Mucosa of descending colon (tissue), 3 donors: ENCODE measurements at places on chromosomes 2 and 18. TPM values are rescaled to one million over a fixed set of nuclear protein-coding genes. Genes with fewer than 3 reads are reported as not detected.

The MC2R gene
- not detected for total RNA-seq

- no peak for DNase-seq
These were observed 63.8 kb upstream of the PPM1B start for GRCh38 chr2:44104855-44105271.

- DNase-seq, result peak; percentile 64
These were observed 4.4 kb downstream of the CCL20 start for GRCh38 chr2:227817850-227818674.

DNA sequence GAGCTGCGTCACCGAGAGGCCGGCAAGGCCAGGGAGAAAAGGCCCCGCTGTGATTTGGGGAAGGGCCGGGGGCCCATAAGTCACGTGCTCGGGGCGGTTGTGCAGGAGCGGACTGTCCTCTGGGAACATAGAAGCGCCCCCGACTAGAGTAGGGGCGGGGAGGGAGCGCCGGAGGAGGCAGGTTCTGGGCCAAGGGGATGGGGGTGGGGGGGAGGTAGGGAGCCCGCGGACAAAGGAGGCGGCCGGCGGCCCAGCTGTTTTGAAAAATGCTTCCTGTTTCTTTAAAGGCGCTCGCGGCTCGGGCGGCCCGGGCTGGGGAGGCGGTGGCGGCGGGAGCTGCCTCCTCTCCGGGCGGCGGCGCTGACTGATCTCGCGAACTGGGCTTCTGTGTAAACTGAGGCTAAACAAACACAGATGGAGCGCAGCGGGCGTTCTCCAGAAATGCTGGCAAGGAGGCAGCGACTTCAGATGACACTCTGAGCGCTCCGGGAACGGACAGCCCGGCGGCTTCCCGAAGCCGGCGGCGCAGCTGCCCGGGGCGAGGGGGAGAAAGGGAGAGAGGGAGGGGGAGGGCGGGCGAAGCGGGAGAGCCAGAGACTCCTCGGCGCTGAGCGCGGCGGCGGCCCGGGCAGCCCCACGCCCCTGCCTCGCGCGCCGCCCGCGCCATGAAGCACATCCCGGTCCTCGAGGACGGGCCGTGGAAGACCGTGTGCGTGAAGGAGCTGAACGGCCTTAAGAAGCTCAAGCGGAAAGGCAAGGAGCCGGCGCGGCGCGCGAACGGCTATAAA, at the start of gene ATOH8:
Gene ATOH8 (plus strand): TSS at position 467 of the 788 bp plus-strand sequence. CDS start 199 bp downstream, at position 666.
- DNase-seq, result peak; percentile 76

The RNASEH1 gene
- total RNA-seq, result 14.4 TPM

The CCBE1 gene
- 2.2 TPM for total RNA-seq

GRCh38 chr2:221293949-221294742, 278.0 kb downstream of the EPHA4 start:
- DNase-seq, result no peak

The IHH gene
- 91.2 TPM for total RNA-seq

DNA sequence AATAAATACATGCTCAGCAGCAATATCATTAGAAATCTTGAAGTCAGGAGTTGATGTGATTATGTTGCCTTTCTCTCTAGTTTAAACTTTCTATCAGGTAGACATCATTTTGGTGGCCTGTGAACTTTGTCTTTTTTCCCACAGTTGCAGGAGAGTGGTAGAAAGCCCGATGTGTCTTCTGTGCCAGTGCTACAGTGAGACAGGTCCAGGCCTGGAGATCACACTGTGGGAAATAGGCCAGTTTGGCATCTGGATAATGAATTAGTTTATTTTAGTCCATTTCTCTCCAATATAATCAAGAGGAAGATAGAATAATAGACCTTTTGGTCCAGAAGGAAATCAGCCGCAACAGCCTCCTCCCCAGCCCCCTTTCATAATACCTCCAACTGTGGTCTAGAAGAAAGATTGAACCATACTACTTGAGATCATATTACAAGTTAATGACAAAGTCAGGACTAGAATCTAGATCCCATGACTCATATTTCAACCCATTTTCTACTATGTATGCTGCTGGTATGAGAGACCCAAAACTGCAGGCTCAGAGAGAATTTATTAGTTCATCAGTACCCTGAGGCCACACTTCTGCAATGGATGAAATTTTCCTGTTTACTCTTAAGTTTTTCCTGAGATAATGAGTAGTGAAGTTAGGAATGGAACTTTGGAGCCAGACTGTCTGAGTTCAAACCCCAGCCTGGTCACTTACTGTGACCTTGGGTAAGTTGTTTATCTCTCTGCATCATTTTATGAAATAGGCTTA, 20.6 kb downstream of the KCMF1 start:
- DNase-seq, result no peak

The UGT1A10 gene
- total RNA-seq, result 42.0 TPM

DNA sequence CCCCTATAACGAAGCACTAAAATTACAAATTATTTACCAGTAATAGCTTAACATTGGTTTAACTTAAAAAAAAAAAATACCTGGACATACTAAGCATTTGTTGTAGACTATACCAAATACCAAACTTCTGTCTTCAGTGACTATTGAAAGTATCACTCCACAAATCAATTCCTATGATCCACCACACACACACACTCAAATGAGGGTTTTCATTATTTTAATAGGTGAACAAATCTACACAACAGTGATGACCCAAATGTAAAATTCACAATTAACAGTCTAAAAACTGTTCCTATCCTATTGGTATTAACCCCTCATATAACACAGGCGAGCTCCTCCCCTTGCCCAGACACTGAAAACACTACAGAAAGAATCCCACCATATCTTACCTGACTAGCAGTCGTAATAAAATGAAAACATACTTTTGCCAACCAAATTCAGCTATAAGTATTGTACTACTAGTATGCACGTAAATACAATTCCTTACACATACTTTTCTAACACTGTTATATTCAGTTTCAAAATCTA, 2.5 kb downstream of the SP3 start:
- DNase-seq, result no peak

The TTN gene
- total RNA-seq, result 1.3 TPM

The LHCGR gene
- total RNA-seq, result not detected

GRCh38 chr2:3242747-3243369, 134.8 kb downstream of the EIPR1 start:
- no peak for DNase-seq

The AGXT gene
- total RNA-seq, result 0.22 TPM

The STPG4 gene
- total RNA-seq, result not detected

- DNase-seq, result no peak
These were observed 251.3 kb downstream of the PLCL1 start for GRCh38 chr2:198055716-198056115.

- DNase-seq, result no peak
These were observed 278.1 kb downstream of the DCDC2C start for GRCh38 chr2:3981446-3981987.

DNA sequence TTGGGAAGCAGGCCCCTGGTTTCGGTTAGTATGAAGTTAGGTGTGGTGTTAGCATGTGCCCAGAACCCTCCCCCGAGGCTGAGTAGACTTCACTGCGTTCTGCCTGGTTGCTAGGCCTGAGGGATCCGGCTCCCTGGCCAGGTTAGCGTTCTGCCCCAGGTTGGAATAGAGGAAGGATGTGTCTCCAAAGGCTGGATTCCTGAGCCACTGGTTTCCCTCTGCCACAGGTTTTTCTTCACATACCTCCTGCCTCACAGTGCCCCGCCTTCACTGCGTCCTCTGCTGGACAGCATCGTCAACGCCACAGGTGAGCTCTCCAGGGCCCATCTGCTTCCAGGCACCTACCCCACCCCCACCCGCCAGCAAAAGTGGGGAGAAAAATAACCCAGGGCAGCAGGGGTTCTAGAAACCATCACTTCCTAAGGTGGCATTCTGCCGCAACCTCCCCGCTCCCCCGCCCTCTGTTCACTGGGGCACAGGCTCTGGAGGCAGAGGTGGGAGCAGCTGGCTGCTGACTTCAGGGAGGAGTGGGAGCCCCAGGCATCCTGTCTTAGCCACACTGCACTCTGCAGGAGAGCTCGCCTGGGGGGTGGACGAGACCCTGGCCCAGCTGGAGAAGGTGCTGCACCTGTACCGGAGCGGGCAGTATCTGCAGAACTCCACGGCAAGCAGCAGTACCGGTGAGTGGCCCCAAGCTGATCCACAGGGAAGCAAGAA, 7.1 kb downstream of the PKDCC start:
- peak; percentile 82 for DNase-seq

The CCDC74B gene
- 0.12 TPM for total RNA-seq

The AMER3 gene
- 0.16 TPM for total RNA-seq

DNA sequence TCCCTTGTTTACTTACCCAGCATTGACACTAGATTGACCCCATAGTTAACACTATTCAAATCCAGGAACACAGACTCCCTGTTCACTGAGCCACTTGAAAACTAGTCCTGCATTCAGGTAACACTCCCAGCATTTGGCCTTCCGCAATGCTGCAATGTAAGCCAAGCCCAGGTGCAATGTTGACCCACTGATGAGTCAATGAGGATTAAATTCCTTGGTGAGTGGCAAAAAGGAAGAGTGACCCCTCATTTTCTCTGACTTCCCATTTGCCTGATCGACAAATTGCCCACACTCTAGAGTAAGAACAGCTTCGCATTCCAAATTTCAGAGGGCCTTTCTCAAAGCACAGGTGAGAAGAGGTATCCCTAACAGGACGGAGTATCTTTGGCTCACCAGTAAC, 251.9 kb downstream of the FBXO15 start:
- DNase-seq, result no peak

- no peak for DNase-seq
These were observed 118.7 kb downstream of the EPB41L3 start for GRCh38 chr18:5424903-5425664.

- DNase-seq, result no peak
These were observed 2.0 kb upstream of the RUFY4 start for GRCh38 chr2:218066926-218067515.

DNA sequence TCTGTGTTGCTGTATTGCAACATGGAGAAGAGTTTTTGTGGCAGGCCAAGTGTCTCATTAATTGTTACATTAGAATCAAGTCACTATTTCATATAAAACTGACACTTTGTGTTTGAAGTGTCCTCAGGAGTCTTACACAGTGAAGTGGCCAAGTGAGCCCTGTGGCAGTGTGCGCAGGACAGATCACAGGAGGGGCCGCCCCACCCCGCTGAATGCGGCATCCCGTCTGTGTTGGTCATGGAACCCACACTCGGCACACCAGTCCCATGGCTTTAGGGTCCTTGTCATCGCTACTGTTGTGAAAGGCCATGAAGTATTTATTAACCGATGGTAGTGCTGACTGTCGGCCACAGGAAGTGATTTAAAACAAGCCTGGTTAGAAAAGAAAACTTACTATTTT, 144.7 kb upstream of the NFATC1 start:
- DNase-seq, result no peak

The GKN2 gene
- not detected for total RNA-seq

The CCL20 gene
- total RNA-seq, result 24.4 TPM

The PLB1 gene
- total RNA-seq, result 2.4 TPM

The TEKT4 gene
- total RNA-seq, result not detected

DNA sequence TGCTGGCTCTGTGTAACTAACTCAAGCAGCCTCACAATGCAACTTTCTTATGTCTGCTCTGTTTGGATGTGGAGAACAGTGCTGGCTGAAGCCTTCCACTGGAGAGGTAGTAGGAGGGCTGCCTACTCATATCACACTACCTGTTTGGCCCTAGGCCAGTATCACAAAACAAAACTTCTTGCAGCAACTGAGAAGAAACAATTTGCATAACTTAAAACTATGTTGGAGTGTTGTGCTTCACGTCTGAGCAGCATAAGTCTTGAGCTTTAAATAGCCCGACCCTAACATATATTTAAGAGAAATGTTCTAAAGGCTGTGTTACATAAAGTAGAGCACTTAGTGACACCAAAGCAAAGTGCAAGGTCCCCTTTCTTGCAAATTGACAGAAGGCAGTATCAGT, 204.9 kb upstream of the ACVR2A start:
- DNase-seq, result no peak

GRCh38 chr18:23684515-23685197, 4.6 kb upstream of the LAMA3 start:
- no peak for DNase-seq

DNA sequence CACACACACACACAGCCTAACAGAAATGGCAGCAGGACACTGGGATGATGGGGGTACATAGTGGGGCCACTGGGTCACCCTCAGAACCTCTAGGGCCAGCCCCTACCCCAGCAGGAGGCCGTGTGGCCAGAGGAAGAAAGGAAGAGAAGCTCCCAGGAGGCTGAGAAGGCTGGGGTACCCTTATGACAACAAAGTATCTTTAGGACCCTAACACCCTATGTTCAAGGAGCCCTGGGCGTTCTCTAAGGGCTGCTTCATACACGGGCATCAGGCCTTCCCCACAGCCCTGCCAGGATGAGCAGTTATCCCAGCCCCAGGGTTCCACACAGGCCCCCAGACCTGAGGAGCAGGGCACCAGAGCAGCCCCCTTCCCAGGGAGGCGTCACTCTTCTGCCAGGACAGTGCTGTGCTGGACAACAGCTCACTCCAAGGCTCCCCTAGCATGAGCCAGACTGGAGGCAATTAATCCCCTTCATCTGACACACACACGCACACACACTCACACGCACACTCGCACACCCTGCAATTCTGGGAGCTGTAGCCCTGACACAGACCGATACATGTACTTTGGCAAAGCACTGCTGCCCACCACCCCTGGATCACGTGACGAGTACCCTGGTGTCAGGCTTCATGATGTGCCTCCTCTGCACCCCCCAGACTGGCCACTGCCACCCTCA, 163.6 kb downstream of the TNS1 start:
- DNase-seq, result no peak

The LGALSL gene
- total RNA-seq, result 30.7 TPM

The AKAIN1 gene
- not detected for total RNA-seq

DNA sequence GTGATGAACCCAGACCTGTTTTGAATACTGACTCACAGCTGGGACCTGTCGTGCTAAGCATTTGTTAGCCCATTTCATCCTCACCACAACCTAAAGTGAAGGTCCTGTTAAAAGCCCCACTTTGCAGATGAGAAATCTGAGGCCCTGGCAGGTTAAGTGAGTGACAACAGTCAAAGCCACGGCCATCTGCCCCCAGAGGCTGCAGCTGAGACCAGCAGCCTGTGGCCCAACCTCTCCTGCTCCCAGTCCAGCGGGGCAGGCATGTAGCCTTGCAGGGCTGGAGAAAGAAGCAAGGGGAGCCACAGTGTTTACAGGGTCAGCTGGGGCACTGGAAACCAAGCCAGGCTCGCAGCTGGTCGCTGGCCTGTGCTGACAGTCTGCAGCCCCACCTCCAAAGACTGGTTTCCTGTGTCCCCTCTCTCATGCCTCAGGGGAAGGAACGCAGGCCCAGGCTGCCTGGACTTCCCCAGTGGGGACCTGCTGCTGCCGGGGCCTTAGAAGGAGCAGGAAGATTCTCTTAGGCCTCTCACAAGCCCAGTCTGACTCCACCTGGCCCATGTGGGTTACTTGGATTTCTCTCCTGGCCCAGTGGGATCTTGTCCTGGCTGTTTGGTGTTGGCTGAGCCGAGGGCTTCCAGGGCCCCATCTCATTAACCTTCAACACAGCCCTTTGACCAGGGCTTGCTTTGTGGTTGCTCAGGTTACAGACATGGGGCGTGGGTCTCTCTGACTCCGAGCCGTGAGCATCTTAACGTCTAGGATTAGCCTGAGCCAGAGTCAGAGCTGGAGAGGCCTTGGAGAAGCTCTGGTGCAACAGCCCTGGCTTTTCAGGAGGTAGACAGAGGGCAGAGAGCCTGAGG, 1.7 kb downstream of the INPP5D start:
- DNase-seq, result peak; percentile 63

- no peak for DNase-seq
These were observed 760.6 kb upstream of the CHAC2 start for GRCh38 chr2:53006980-53007379.
